ENCODE measurements at places on chromosomes 3 and 15.

- peak; percentile 15 for ATAC-seq
These were observed 1.5 kb downstream of the CYP1A1 start for GRCh38 chr15:74723754-74724334.

- no peak for ATAC-seq
These were observed 300.2 kb upstream of the TRIM42 start for GRCh38 chr3:140377644-140378043.

GRCh38 chr3:30340500-30340899, 265.9 kb upstream of the TGFBR2 start:
- no peak for ATAC-seq

DNA sequence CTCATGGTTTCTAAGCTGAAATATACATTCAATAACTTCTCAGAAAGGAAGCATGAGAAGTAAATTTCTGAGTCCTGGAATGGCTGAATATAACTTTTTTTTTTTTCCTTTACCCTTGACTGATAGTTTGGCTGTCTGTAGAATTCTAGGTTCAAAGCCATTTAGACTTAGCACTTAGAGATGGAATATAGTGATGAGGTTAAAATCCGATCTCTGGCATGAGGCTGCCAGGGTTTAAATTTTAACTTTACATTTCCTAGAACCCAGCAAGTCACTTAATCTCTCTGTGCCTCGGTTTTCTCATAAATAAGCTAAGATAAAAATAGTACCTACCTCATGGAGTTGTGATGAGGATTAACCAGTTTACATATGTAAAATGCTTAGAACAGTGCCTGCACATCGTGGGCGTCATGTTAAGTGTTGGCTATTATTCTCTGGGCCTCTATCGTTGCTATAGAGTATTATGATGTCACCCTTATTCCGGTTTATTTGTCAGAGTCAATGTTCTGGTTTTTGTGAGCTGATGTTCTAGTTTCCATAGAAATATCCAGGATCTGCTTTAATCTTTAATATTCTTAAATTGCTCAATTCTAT, 199.8 kb upstream of the TLE3 start:
- ATAC-seq, result peak; percentile 55

DNA sequence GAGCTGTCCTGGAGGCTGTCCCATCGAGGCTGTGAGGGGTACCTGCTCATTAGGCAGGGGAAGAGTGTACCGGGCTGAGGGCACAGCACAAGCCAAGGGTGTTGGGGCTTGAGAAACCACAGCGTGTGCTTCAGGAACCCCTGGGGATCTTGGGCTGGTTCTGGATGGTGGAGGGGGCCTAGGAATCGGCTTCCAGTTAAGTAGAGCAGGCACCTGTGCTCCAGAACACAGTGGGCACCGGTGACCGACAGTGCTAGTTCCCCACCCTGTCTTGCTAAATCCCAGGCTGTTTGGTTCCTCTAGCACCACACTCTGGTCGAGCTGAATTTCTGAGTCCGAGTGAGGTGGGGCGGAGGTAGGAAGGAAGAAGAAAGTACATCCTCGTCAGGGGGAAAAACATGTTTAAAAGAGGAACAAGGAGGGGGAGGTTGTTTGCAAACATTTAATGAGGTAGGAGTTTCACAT, 29.1 kb downstream of the SLC6A6 start:
- no peak for ATAC-seq

- ATAC-seq, result no peak
These were observed 57.4 kb downstream of the UNC13C start for GRCh38 chr15:54035616-54036015.

GRCh38 chr3:24523215-24523614, 28.6 kb upstream of the THRB start:
- no peak for ATAC-seq

DNA sequence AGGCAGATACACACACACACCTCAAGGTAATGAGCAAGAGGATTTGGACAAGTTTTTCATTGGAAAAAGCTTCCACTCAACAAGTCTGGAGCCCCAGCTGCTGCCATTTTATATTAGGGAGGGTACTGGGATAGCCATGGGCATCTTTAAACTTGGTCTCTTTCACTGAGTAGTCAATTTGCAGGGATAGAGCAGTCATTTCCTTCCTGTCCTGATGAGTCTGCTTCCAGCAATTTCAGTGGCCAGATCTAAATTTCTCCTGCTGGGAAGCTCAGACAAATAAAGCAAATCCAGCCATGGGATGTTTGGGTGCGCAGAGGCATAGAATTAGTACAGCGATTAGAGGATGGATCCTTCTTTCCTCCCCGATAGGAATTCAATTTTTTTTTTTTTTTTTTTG, 874 bp upstream of the ERC2 start:
- ATAC-seq, result no peak

DNA sequence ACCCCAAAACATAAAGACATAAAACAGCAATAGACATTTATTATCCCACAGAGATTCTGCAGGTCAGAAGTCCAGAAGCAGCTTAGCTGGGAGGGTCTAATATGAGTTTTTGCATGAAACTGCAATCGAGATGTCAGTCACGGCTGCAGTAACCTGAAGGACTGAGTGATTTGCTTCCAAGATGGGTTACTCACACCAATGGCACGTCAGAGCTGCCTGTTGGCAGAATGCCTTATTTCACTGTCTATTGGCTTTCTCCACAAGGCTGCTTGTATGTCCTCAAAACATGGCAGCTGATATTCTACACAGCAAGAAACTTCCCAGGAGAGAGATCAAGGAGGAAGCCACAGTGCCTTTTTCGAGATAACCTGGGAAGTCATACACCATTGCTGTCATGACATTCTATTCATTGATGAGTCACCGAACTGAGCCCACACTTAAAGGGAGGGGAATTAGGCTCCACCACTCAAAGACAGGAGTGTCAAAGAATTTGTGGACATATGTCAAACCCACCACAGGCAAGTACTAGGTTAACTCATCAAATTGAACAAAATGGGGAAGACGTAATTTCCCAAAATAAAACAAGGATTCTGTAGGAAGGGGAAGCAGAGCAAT, 122.2 kb downstream of the SYNPR start:
- no peak for ATAC-seq

DNA sequence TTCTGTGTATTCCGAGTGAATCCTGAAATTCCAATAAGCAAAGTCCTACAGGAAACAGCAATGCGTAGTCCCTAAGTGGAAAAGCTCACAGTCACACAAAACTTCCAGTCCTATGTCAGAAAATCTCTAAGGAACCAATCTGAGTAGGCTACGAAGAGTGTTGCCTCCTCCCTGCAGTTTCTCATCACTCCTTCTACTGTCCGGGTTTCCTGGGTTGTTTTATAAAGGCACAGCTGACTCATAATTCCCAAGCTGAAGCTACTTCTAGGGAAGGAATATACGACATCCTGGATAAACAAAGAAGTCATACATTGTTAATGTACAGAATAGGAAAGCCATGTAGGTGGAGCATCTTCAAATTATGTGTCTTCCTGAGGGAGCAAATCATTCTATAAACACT, 65.7 kb upstream of the RGMA start:
- ATAC-seq, result no peak

DNA sequence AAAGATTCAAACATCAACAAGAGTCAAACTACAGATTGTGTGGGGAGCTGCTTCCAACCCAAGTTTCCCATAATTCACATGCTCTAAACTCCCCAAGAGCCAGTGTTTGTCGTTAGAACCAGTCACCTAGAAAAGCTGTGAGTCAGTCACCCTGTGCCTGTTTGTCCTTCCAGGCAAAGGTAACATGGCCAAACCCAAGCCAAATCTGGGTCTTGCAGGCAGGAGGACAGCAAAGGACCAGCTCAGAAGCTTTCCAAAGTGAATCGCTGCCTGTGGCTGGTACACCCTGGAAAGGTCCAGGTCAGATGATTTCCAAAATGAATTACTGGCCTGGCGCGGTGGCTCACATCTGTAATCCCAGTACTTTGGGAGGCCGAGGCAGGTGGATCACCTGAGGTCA, 251.5 kb downstream of the FAM43A start:
- ATAC-seq, result no peak
